Aorta (tissue), 5 donors: ENCODE measurements at places on chromosomes 6 and 20.

DNA sequence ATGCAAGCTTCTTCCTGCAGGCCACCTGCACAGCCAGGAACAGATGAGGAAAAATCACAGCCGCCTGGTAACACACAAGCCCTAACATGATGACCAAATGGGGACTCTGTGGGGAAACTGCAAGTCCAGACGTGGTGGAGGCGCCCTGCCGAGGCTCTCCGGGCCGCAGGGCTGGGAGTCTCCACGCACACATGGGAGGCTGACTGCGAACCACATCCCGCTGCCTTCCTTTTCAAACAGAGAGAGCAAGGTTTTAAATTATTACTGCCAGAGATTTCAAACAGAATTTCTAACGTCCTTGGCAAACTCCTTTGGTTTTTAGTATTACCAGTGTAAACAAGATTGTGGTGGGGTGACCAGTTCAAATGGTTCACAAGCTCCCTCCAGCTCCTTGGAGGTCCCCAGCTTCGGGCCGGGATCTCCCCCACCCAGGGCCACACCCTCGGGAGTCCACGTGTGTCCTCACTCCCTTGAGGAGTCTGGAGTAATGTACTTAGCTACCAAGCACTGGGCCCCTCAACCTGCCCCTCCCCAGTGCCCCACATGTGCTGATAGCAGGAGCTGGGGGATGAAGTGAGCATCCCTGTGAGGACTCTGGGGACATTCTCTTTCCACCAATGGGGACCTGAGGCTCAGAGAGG is 252.7 kb downstream of the TAF4 start:
- peak; percentile 17 for DNase-seq

GRCh38 chr20:24665196-24665595 is 195.8 kb downstream of the SYNDIG1 start:
- no peak for DNase-seq

GRCh38 chr6:45507186-45507585 is 129.5 kb upstream of the SUPT3H start:
- DNase-seq: no peak

- no peak for DNase-seq
Observed at GRCh38 chr20:8315639-8316573, 183.8 kb downstream of the PLCB1 start.

DNA sequence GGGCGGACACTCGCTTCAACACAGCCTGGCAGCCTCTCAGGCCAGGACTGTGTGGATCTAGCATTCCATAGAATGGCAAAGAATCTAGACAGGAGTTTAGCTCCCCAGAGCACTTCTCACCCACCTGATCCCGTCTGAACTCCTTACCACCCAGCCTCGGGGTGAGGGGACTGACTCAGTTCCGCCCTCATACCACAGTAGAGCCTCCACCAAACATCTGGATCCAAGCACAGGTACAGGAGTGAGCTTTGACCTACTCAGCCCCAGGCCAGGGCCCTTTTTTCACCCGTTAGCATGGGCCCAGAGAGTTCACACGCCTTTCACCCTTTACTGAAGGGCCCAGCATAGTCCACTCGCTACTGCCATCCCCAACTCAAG is 715 bp downstream of the PSMF1 start:
- DNase-seq: no peak

DNA sequence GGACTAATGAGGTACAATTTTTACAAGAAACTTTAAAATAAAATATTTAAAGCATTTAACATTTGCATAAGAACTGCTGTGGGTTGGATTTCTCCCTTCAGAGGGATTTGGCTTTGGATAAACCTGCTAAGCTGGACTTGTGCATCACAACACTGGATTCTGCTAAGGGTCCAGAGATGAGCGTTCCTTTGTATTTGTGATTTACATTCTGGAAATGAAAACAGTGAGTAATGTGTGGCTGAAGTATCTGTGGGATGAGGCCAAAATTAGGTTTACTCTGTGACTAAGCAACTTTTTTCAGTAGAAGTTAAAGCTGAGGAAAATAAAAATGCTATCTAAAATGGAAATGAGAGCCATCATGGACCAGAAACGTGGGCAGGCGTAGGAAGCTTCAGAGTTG is 494.3 kb downstream of the EPM2A start:
- DNase-seq: no peak

GRCh38 chr20:23082846-23083552 is 3.1 kb downstream of the CD93 start:
- no peak for DNase-seq

- no peak for DNase-seq
Observed at GRCh38 chr20:62413896-62414481, 6.9 kb upstream of the CABLES2 start.

DNA sequence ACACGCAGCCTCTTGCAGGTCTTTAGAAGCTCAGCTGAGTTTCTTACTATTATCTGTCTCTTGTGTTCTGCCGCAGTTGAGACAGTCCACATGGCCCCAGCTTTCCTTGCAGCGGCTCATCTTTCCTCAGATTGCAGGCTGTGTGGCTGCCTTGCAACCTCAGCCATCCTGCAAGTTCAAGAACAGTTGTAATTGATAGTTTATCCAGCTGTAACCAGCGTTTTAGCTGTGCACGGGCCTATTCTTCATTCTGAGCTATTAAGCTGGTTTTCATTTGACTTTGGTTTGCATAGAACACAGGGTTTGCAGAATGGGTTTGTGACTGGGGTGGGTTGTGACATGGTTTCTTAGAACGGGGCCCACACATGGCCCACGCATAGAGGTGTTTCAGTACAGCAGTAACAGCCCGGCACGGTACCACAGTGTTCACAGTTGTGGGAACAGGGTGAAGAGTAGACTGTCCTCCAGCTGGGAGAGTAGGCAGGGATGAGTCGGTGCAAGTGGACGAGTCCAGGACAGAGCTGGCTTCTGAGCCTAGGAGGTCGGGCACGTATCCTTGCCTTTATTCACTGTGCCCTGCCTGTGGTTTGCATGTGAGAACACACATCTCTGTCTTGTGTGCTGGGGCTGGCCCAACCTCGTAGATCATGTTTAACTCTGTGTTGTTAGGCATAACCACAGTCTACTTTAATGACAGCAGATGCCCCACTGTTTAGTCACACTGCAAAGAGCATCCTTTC is 89.2 kb downstream of the RPP40 start:
- DNase-seq: no peak

DNA sequence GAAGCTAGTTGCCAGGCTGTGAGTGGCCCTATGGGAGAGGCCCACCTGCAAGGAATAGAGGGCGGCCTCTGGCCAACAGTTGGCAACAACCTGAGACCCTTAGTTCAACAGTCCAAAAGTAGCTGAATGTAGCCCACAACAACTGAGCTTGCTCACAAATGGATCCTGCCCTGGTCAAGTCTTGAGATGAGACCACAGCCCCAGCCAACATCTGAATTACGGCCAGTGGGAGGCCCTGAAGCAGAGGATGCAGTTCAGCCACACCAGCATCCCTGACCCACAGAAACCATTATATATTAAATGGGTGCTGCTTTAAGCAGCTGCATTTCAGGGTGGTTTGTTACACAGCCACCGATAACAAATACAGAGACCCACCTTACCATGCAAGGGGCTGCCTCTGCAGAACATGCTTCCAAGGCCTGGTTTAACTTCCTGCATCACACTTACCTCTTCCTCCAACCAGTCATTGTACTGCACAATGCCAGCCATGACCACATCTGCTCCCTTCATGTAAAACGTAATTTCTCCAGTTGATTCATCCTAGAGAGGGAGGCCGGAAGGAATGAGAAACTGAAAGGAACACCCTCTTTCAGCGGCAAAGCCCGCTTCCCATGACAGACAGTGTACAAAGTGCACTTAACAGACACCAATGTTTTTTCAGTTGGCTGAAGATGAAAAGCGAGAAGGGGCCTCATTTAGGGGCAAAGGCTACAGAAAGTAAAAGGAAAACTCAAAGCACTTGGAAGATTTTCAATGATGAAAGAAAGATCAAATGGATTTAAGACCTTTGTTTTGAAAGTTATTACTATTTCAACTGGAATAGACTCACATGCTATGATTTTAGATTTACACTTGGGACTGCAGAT is 86.2 kb upstream of the NFATC2 start:
- no peak for DNase-seq

- DNase-seq: no peak
Observed at GRCh38 chr20:49831770-49832631, 19.4 kb downstream of the SLC9A8 start.

DNA sequence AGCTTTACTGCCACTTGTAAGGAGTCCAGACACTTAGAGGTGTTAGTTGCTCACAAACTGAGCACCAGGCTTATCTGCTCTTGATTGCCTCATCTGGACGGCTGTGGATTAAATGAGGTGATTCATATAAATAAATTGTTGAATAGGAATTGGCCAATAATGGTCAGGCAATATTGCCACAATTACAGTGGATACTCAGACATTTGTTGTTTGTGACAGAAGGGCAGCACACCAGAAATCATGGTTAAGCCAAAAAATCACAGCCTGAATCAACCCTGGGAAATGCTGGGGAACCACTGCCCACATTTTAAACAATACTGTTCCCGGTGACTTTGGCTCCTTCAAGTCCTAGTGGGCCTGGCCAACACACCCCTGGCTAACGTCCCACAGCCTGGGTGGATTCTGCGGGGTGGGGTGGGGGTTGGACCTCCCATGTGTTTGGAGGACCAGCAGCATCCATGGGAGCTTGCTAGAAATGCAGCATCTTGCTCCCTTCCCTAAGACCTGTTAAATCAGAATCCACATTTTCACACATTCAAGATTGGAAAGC is 29.5 kb upstream of the SPDEF start:
- peak; percentile 76 for DNase-seq

DNA sequence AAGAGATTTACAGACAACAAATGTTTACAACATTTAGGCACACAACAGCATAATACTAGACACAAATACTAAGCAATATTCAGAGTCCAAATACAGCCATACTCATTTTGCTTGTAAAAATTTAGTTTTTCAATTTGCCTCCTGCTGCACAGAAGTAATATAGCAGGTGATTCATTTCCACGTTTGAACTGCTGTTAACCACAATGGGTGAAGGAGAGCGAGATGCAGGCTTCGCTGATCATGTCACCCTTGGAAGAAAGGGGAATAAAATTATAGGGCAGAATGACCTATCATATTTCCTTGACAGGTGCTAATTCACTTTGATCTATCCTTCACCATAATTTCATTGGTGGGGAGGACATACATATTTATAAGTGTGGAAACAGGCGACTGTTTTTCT is 643.8 kb upstream of the AGPAT4 start:
- DNase-seq: no peak

GRCh38 chr20:19785983-19786285 is 27.9 kb downstream of the RIN2 start:
- DNase-seq: no peak

DNA sequence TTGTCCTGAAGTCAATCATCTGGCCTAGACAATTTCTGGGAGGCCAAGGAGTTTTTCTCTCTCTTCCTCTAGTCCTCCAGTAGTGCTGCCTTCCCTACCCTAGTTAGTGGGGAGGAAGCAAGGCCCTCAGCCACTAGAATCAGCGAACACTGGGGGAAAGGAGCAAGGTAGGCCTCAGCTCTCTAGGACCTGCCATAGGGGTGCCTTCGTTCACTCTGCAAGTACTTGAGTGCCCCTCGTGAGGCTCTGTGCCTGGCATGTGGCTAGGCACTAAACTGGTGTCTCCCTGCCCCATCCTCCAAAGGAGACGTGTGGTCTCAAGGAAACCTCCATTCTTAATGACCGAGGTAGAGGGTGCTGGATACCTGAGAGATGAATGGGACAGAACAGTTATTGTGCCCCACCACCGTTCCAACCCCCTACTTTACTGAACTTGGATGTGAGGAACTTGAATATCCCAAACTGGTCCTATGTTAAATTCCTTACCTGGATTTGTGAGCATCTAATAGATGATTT is 1.1 kb downstream of the DEF6 start:
- DNase-seq: no peak

GRCh38 chr6:112683926-112684325 is 336.8 kb downstream of the RFPL4B start:
- no peak for DNase-seq

DNA sequence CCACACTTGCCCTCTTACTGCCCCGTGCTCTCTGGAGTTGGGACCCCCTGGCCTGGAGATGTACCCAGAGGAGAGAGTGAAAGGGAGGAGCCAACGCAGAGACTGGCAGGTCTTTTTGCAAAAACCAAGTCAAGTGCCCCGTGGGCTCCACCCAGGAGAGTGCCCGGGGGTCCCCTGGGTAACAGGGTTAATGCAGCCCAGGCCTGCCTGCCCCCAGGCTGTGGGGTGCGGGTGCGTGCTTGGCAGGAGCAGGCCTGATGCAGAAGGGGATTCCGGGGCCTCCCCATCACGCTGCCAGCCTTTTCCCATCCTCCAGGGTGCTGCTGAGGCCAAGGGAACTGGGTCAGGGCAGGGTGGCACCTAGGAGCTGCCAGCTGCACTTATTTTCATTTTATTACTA is 184.4 kb downstream of the ERMARD start:
- DNase-seq: no peak

GRCh38 chr6:127178746-127179145 is 60.3 kb downstream of the RSPO3 start:
- no peak for DNase-seq

DNA sequence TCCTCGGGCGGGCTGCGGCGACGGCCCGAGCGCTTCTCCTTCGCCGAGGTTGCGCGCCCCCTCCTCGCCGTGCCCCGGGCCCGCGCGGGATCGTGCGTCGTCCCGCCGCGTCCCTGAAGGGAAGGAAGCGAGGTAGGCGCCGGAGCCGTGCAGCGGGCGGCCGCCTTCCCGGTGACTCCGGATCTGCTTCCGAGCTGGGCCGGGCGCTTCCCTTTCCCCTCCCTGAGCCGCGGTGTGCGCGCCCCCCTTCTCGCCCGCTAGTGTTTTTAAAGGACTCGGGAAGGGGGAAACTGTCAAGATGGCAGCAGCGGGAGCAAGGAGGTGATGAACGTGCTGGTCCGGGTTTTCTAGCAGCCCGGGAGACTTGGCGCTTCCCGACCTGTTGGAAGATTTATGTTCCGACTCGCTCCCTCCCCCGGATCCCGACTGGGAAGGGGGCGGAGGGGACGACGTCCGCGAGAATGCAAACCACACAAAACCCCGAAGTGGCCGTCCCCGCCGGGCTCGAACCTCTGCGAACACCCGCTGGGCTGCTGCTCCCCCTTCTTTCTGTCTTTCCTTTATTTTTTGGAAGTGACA is 744 bp upstream of the FOXO3 start:
- DNase-seq: peak; percentile 91

DNA sequence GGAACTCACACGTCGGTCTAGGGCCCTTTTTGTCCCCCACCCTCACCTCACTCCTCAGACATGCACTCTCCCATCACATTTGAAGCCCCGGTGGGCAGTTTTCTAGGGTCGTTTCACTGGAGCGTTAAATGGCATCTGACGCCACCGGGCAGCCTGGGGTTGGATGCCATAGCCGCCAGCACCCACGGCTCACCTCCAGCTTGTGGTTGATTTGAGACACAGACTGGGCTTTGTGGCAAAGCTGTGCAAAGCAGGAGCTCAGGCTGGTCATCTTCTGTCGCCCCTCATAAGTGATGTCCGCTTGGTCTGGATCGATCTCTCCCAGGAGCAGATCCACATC is 530 bp downstream of the GOPC start:
- DNase-seq: no peak

- DNase-seq: no peak
Observed at GRCh38 chr6:46400898-46401297, 90.4 kb downstream of the RCAN2 start.

DNA sequence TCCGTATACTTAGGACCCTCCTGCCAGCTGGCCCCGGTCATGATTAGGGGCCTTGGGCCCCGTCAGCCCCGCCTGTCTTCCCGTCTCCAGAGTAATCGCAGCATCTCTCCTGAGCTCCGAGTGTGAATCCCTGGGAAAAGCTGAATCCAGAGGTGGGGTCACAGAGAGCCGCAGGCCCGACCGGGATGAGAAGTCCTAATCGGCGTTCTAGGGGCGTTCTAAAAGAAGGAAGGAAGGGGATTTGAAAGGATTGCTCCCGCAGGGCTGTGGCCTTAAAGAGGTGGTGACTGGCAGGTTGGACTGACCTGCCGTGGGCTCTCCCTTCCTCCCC is 371 bp downstream of the HMGN4 start:
- DNase-seq: no peak
